ENCODE measurements at places on chromosomes 2 and 18.

- DNase-seq = no peak
Measured at GRCh38 chr18:64097497-64097896, 51.4 kb downstream of the LINC00305 start.

DNA sequence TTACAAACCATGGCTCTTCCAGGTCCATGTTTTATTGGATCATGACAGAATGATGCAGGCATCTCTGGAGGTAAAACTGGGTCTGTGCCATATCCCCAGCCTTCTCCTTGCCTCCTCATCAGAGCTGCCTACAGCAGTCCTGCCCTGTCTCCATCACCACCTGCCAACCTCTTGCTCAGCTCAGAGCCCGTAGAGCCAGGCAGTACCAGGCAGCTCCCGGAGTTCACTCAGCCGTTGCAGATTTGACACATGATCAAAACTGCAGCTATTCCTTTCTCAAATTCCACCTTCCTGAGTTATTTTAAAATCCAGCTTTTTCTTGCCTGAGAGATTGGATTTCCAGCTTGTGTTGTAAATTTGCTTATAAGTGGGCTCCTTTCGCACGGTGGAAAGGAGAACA, 218.2 kb upstream of the CELF4 start:
- no peak for DNase-seq

DNA sequence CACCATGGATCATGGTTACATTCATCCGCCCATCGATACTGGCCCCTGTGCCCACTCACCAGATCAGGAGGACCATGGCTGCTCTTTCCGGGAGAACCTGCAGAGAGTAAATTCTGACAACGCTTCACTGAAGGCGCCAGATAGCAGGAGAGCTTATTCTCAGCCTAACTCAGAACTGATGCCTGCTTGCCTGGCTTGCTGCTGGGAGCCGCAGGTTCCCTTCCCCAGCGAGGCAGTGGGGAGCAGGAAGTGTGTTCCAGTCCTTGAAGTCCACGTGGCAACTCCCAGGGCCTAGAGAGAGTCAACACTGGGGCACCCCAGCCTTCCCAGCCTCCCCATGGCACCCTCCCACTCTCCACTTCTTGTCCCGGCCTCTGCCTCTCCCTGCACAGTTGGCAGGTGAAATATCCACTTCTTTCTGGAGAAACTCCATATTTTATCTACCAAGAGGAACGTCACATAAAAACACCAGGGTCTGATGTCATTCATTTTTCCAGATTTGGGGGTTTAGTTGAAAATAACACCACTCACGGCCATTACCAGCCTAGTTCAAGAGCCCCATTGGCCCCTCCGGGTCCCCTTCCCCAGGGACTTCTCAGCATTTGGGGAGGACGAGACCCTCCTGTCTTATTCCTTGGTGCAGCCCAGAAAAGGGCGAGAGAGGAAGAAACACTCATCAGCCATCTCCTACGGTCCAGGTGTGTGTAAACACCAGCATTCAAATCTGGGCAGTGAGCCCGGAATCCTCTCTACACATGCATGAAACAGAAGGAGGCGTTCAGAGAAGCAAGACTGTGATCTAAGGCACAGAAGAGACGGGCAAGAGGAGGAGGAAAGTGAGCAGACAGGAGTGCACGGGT, 3.5 kb upstream of the TUBB6 start:
- DNase-seq = no peak

DNA sequence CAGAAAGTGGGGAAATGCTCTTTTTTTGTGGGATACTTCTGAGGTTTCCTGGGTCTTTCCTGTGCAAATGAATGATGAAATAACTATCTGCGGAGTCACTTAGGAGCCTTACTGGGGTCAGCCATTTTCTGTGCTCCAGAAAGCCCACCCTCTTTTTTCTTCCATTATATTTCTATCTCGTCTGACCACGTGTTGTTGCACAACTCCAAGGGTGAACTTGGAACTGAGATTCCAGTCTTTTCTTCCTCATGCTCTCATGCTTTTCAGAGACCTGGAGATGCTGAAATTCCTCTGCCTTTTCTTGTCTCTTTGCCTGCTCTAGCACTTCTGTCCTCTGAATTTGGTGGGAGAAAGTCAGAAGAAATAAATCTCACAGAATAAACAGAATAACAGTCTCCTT, 4.8 kb upstream of the SCYGR5 start:
- no peak for DNase-seq

- DNase-seq = no peak
Measured at GRCh38 chr18:14089781-14090180, 42.5 kb downstream of the ZNF519 start.

- no peak for DNase-seq
Measured at GRCh38 chr18:35441857-35442595, 55.7 kb downstream of the INO80C start.

- no peak for DNase-seq
Measured at GRCh38 chr18:73684647-73685046, 463.0 kb downstream of the FBXO15 start.

GRCh38 chr2:8248623-8248957, 433.3 kb upstream of the ID2 start:
- DNase-seq = no peak

- DNase-seq = no peak
Measured at GRCh38 chr2:208671284-208671683, 264.7 kb downstream of the PTH2R start.
